Urinary bladder (tissue), 4 donors: ENCODE measurements at places on chromosomes 2 and 18.

- DNase-seq, result no peak
These were observed 567.2 kb downstream of the TMX3 start for GRCh38 chr18:68147728-68148127.

GRCh38 chr2:148039783-148040182, 18.9 kb downstream of the MBD5 start:
- DNase-seq, result no peak

- no peak for DNase-seq
These were observed 258.5 kb downstream of the TWIST2 start for GRCh38 chr2:239106314-239106908.

DNA sequence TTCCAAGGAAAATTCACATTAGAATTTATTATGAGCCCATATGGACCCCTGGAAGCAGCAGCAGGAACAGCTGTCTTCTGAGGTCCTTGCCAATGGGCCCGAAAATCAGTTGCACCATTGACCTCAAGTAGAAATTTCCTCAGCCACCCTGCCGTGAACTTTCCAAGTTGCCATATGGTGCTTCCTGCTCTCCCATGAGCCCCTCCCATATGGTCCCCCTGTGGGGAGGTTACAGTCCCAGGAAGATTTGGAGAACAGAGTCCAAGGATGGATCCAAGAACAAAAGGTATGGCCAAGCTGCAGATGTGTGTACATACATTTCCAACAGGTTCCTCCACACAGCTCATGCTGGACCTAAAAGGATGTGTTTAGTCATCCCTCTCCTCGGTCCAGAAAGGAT, 34.6 kb downstream of the DIPK1C start:
- DNase-seq, result no peak

DNA sequence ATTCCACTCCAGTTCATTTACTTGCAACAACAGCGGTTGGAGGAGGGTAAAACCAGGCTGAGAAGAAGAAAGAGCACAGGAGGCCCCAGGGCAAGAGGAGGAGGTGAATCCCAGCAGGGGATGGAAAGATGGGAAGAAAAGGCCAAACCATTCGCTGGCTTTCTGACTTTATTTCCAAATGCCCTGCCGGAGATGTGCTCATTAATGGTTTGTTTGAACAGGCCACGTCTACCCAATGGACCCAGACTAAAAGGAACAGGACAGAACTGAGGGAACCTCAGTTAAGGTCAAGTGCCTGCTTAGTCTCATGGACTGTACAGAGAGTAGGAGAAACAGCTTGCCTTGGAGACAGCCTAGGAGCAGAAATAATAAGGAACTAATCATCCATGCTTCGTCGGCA, 121.6 kb upstream of the NDUFV2 start:
- no peak for DNase-seq

- DNase-seq, result no peak
These were observed 230.0 kb downstream of the ACTR3 start for GRCh38 chr2:114119862-114120261.

- DNase-seq, result no peak
These were observed 192.4 kb downstream of the RDH14 start for GRCh38 chr2:18368008-18368407.

DNA sequence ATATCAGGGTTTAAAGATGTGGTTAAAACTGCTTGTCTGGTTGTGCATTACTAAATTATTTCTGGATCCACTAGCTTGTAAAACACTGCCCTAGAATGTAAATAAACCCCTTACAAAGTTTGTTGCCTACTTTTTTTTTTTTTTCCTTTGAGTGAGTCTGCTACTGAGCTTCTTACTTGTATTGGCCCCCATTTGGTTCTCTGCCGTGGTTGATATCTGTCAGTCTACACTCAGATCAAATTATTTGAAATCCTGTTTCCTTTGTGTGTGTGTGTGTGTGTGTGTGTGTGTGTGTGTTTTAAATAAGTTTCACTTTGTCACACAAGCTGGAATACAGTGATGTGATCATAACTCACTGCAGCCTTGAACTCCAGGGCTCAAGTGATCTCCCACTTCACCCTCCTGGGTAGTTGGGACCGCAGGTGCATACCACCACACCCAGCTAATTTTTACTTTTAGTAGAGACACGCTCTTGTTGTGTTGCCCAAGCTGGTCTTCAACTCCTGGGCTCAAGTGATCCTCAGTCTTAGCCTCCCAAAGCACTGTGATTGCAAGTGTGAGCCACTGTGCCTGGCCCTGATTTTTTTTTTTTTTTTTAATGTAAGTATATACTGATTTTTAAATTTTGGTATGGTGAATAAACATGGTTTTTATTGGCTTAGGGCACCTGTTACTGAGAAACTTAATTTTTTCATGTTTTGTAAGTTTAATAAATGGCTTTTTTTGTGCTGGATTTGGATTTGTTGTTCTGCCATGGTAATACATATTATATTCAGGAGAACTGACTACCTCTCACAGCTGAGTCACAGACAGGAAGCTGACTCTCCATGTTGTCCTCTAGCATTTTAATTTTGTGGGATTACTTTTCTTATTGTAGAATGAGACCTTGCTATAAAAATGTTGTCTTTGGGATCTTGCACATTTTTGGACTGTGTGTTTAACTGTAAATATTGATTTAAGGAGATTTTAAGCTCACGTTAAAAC, 48.5 kb downstream of the MAP4K4 start:
- no peak for DNase-seq

- DNase-seq, result no peak
These were observed 38.8 kb downstream of the AQP4 start for GRCh38 chr18:26826656-26827235.

DNA sequence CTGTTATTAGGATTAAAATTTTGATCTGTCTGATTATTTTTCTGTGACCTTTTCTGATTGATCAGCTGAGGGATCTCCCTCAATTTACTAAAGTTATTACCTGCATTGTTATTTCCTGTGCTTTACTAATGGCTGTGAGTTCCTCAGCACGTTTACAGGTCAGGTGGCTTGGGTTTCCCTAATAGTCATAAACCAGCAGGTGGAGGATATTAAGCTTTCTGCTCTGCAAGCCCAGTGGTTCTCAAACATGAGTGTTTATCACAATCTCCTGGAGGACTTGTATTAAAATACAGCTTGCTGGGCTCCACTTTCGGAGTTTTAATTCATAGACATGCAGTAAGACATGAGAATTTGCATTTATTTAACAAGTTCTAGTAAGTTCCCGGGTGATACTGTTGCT, 22.4 kb upstream of the UGP2 start:
- no peak for DNase-seq

DNA sequence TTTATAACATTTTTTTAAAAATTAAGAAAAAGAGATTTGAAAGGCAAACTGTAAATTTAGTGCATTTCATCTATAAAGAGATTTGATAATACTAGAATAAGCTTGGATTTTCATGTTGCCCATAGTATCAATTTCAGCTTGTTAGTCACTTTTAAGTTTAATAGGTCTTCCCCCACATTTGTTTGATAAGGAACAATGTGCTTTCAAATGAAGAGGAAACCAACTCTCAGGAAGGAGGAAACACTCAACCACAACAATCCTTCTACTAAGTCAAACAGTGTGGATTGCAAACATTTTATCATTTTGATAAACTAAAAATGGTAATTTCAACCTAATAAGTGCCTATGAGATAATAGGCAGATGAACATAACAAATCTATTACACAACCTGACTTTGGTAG, 397.1 kb upstream of the CDH20 start:
- DNase-seq, result no peak

DNA sequence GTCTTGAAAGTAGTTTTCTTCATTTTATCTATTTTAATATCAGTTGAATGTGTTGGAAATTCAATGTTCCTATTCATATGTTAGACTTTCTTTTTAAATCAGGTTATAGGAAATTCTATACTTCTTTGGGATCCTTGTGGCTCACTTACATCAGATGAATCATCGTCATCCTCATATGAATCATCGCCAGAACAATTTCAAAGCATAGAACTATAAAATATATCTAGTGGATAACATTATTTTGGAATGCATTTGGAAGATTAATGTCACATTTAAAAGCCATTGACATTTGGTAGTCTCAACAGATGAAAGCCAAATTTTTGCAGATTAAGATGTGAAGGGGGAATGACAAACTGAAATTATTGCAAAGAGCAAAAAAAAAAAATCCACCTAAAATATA, 94.1 kb downstream of the FAM161A start:
- no peak for DNase-seq

- no peak for DNase-seq
These were observed 48.0 kb upstream of the NRXN1 start for GRCh38 chr2:51079945-51080344.

DNA sequence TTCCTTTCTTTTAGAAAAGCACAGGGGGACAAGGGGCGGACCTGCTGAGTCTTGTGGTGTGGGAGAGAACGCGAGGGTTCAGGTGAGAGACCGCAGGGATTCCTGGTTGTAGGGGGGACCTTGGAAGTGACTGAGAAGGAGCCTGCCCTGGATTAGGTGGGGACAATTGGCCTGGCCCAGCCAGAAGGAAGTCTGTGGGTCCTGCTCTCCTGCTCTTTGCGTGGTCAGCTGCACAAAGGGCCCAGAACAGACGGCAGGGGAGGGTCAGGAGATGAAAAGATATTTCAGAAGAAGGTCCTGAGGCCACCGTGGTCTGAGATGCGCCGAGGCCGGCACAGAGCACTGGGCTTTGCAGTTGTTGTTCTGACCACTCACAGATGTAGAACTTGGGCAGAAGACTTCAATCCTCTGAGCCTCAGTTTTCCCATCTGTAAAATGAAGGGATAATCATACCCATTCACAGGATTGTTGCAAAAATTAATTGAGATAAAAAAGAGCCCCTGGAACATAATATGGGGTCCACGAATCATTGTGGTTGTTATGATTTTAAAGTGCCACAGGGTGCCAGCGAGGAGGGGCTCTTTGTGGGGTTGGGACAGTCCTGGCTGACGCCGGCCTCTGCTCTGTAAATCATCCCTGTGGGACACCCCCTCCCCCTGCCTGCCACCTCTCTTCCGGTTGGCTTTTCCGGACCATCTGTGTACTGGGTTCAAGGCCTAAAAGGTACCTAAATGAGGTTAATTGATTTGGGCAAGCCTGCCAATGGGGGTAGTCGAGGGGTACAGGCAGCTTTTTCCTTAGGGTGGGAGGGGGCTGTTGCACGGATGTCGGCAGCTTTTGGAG, 1.8 kb downstream of the LPIN1 start:
- DNase-seq, result no peak

GRCh38 chr2:126771501-126772195, 115.7 kb downstream of the GYPC start:
- no peak for DNase-seq

GRCh38 chr2:96116879-96117533, 635 bp upstream of the ADRA2B start:
- no peak for DNase-seq

DNA sequence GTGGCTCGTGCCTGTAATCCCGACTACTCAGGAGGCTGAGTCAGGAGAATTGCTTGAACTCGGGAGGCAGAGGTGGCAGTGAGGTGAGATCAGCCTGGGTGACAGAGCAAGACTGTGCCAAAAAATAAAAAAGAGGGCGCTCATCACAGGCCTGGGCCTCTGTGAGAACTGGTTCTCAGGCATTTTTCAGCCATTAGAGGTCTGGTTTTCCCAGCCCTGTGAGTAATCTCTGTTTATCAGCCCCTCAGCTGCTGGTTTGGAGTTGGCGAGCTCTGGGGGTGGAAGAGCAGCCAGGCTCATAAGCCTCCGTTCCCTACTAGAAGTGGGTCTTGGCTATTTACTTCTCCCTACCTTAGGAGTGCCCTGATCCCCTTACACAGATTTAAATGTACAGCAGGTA, 53.1 kb downstream of the CHRNA1 start:
- no peak for DNase-seq

DNA sequence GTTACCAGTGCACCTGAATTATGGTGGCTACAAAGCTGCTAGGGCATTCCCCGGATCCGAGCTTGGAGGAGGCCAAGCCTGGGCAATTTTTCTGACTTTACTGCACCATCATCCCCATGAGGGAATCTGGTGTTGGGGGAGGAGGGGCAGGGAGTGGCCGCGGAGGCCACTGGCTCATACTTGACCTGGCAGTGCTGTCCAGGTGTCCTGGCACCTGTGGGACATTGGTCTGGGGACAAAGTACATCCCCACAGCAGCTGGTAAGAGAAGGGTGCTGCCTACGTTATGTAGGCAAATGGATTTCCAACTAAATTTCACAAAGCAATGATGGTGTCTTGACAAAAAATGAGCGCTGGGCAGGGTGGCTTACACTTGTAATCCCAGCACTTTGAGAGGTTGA, 48.3 kb downstream of the KLHL29 start:
- DNase-seq, result no peak

DNA sequence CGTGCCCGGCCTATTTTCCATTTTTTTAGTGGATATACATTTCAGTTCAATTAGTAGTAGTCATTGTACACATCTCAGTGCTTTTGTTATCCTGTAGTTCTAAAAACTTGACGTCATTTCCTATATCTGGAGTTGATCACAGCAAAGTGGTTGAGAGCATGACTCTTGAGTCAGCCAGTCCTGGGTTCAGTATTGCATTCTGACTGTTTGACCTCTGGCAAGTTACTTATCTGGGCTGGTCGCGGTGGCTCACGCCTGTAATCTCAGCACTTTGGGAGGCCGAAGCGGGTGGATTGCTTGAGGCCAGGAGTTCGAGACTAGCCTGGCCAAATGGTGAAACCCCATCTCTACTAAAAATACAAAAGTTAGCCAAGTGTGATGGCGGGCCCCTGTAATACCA, 50.4 kb upstream of the PPM1B start:
- DNase-seq, result no peak

DNA sequence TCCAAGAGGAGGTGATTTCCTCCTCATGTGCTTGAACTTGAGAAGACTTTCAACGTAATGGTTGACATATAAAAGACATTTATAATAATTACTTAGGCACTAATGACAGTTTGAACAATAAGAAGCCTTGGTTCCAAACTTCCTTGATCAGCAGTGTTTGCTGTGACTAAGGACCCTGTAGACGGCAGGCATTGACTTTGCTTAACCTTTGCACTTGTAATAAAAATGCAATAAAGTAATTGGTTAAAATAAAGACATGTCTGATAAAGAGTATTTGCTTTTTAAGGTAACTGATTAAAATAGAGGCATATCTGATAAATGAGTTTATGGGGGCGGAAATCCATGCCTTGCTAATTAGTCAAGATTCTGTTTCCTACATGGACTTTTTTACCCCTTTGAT, 82.2 kb upstream of the ST8SIA3 start:
- DNase-seq, result no peak

GRCh38 chr2:43152741-43153647, 73.4 kb downstream of the ZFP36L2 start:
- no peak for DNase-seq

GRCh38 chr2:223418131-223418530, 184.0 kb downstream of the SCG2 start:
- DNase-seq, result no peak

GRCh38 chr2:24315669-24316068, 44.7 kb downstream of the ITSN2 start:
- no peak for DNase-seq

GRCh38 chr2:195706161-195706900, 49.3 kb downstream of the SLC39A10 start:
- no peak for DNase-seq

- no peak for DNase-seq
These were observed 7.8 kb upstream of the KIF5C start for GRCh38 chr2:148867079-148867769.

DNA sequence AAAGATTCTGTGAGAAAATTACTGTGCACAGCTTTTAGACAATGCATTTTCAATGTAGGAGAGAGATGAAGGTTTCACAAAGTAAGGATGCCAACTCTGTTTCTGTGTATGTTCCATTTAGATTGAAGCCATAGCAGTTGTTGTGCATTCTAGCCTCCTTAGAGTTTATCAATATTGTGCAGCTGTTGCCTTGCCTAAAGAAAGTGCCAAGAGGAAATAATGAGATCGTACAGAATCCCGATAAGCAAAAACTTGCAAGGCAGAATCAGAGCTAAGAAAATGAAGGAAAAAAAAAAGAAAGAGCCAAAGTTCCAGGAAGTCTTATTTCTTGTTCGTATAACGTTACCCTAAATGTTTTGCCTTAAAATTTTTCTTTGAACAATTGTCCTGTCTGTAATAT, 965.0 kb downstream of the DCDC2C start:
- DNase-seq, result no peak
